ENCODE measurements at places on chromosomes 5 and 9.

DNA sequence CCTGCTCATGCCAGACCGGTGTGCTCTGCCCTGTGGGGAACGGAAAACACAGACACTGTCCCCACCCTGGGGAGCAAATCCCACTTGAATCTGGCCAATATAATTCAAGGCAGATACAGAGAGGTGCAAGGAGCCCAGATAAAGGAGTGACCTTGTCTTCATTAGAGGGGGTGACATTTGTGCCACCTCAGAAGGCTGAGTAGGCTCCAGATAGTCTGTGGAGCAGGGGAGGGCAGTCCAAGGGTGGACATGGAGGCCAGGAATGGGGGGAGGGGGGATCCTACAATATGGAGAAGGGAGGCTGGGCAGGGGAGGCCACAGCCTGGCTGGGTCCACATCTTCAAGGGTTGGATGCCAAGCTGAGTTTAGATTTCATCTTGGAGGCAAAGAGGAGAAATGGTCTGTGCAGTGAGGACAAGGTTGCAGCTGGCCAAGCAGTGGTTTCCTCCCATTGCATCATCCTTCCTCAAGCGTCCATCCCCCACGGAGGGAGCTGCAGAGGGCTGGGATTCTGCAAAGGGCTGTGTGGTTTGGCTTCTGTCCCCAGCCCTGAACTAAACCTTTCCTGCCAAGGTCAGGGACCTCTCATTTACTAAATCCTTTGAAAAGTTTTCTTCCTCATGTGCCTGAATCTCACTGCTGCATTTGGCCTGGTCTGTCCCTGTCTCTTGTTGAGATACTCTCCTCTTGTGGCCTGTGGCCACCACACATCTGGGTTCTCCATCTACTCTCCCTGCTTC is 60.1 kb downstream of the GALNT12 start:
- DNase-seq: peak; percentile 90

DNA sequence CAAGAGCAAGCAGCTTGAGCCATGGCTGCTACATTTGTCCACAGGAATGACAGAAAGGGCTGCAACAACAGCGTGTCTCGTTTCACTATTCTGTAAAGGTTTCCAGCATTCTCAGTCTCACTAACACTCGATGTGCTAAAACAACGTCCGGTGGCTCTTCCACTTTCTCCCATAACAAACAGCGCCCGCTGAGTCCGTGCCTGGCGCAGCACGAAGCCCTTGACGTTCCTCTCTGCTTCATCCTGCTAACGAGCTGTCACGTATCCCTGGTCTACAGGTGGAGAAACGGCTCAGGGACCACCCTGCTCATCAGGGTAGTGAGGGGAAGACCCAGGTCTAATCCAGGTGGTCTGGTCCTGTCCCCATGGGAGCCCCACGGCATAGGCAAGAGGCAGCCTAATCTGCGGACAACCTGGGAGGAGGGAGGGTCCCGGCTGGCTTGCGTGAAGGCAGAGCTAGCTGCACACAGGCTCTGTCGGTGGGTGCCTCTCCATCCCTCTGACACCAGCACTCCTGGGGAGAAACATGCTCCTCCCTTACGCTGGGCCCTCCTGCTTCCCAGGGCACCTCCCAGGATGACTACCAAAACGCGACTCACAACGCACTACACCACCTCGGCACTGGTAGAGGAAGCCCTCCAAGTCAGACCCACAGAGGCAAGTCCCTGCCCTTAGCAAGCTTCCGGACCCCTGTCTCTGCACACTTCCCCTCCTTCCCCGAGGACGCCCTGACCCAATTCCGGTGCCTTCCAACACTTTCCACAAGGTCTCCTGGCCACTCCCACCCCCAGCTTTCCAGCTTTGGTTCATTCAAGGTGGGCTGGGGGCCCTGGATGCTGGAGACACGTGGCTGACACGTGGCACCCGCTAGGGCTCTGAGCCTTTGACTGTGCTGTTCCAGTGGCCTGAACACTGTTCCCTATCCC is 43.3 kb downstream of the VAV2 start:
- peak; percentile 65 for DNase-seq

GRCh38 chr9:70826562-70826961 is 294.9 kb downstream of the TRPM3 start:
- no peak for DNase-seq

- no peak for DNase-seq
Measured at GRCh38 chr9:96126321-96126881, 175.6 kb downstream of the HSD17B3 start.

- no peak for DNase-seq
Measured at GRCh38 chr5:64140018-64140417, 25.6 kb upstream of the RNF180 start.

- DNase-seq: peak; percentile 78
Measured at GRCh38 chr9:113682297-113682771, 193.8 kb upstream of the ZNF618 start.

- peak; percentile 53 for DNase-seq
Measured at GRCh38 chr9:38227061-38227540, 158.1 kb upstream of the SHB start.

DNA sequence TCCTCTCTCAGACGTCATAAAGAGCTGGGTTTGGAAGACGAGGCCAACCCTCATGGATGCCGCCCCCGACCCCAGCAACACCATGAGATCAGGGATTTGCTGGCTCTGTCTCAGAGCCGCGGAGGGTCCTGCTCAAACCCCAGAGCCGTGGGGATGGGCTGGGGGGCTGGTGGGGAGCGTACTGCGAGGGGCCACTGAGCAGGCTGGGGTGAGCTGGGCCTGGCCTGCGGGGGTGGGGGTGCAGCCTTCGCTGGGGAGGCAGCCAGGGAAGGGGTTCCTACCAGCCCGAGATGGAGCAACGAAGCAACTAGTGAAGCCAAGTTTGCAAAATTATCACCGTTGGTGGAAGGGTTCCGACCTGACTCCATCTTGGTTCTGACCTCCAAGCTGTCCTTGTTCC is 5.1 kb upstream of the SLC12A7 start:
- no peak for DNase-seq

GRCh38 chr5:99945478-99946442 is 589.4 kb upstream of the FAM174A start:
- DNase-seq: no peak

DNA sequence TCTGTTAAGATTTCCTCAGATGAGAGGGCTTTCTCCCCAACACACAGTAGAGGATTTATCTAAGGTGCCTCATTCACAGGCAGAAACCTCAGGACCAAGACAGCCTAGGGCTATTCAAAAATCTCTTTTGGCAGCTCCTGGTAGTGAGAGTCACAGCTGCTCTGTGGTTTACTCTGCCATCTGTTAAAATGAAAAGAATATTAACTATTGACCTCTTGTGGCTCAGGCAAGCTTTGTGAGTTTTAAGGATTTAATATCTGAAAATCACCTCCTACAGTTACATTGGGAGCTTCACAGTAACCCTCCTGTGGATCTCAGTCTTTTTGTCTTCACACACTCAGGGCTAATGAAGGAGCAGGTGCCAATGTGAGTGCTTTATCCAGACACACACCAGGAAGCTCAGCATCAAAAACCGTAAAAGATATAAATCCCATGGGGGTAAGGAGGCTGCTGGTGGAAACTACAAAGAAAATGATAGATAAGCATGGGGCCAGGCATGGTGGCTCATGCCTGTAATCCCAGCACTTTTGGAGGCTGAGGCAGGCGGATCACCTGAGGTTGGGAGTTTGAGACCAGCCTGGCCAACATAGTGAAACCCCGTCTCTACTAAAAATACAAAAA is 29.7 kb downstream of the PPP1R2B start:
- DNase-seq: no peak

GRCh38 chr9:137535120-137535428 is 15.1 kb downstream of the PNPLA7 start:
- no peak for DNase-seq

DNA sequence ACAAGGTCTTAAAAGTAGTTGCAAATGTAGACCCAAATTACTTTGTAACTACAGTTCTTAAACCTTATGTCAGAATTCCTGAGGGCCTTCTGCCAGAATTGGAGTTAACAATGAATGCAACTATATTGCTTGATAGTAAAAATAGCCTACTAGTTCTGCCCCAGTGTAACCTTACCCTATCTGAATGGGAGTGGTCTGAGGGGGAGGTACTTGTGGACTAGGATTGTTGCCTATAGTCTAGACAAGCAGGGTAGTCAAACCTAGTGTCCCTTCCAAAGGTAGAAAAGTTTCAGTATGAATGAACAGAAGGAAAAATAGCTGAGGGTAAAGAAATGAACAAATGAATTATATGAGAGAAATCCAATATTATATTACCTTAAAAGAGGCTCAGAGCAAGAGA is 242.2 kb downstream of the PJA2 start:
- DNase-seq: no peak

- DNase-seq: no peak
Measured at GRCh38 chr9:123544007-123544827, 188.2 kb downstream of the CRB2 start.

DNA sequence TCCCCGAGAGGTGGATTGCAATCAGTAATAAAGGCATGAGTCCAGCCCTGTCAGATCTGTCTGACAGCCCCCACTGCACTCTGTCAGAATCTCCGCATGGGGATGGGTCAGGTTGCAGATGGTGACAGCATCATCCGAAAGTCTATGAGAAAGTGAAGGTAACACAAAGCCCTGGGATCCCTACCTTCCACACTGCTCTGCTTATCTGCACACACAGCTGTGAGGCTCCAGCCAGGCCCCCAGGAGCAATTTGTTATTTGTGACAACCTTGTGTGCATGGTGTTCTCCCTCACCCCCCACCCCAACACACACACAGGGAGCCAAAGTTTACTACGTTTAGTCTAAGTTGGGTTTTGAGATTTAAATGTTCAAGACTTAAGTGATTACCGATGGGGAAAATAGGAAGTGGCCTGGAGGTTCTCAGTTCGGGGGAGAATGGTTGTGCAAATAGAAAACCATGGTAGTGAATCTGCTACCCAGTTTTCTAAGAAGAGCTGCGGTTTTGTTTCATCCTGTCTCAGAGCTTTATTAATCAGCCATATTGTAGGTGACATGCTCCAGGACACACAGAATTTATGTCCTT is 92.7 kb downstream of the SV2C start:
- DNase-seq: no peak

- no peak for DNase-seq
Measured at GRCh38 chr9:35028341-35028740, 38.8 kb downstream of the DNAJB5 start.

GRCh38 chr9:32331240-32331639 is 53.2 kb upstream of the ACO1 start:
- DNase-seq: no peak

- no peak for DNase-seq
Measured at GRCh38 chr5:115100319-115100955, 69.3 kb downstream of the TRIM36 start.

GRCh38 chr5:113807427-113807991 is 294.0 kb downstream of the YTHDC2 start:
- no peak for DNase-seq

DNA sequence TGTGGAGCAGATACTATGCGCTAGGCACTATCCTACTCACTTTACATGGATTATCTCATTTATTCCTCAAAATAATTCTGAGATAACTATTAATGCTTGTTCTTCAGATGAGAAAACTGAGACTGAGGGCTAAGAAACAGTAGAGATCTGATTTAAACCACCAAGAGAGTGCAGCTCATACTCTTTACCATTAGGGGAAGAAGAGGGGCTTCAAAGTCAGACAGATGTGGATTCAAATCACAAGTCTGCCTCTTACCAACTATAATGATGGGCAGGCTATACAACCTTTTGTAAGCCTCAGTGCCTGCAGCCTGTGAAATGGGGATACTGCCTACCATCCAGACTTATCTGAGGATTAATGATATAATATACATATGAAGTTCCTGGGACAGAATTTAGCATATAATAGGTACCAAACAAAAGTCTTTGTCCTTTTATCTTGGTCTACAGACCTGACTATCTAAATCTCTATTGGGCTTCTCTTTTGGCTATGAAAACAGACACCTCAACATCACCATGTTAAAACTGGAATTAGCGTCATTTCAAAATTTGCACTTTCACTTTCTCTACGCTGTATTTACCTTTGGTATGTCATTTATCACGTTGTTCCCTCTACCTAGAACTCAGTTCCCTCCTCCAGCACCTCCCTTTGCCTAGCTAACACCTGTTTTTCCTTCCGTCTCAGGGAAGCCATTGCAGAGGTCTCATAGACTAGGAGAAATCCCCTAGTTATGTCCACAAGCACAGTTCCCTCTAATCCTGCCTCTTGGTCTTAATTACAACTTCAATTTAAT is 13.8 kb upstream of the TMEM267 start:
- DNase-seq: no peak

DNA sequence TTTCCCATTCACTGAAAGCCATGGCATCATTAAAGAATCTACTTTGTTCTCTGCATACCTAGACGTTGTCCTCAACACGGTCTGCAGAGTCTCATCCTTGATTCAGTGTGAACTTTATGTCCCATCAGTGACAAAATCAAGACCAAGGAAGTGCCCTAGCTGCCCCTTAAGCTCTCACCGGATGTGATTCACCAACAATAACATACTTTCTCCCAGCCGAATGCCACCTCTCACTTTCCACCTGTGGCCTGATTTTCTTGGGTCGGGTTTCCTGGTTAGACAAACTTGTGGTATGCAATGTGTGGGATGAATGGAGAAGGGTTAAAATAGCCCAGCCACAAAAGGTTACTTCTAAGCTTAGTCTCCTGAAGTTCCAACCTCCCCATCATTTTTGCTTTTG is 145.3 kb upstream of the PAPPA start:
- no peak for DNase-seq
